ENCODE measurements at places on chromosomes 1 and 21.

DNA sequence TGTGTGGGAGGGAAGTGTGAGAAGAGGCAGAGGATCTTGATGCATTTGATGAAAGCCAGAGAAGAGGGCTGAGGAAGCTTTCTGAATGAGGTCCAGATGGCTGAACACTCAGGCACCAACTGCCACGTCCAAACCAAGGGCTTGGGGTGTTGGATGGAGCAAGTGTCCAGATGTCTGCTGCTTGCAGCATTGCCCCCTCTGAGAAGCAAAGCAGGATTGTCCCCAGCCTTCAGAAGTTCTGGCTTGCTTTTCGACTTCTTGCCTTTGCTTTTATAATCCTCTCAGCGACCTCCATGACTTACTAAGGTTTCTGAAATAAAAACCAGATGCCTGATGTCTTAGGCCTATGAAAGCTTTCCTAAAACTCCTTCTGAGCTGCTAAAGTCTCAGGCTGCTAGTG, 182.5 kb downstream of the HUNK start:
- no peak for DNase-seq

- no peak for DNase-seq
Observed at GRCh38 chr1:214003233-214003632, 15.5 kb downstream of the PROX1 start.

DNA sequence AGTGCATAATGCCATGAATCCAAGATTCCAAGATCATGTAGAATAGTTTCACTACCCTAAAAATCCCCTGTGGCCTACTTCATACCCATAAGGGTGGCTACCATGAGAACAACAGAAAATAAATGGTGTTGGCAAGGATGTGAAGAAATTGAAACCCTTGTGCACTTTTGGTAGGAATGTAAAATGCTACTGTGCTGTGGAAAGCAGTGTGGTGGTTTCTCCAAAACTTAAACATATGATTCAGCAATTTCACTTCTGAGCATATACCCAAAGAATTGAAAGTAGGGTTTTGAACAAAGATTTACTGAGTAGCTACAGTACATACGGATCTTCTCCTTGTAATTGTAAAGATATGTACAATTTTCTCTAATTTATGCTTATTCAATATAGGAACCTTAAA, 16.0 kb downstream of the FNBP1L start:
- no peak for DNase-seq

DNA sequence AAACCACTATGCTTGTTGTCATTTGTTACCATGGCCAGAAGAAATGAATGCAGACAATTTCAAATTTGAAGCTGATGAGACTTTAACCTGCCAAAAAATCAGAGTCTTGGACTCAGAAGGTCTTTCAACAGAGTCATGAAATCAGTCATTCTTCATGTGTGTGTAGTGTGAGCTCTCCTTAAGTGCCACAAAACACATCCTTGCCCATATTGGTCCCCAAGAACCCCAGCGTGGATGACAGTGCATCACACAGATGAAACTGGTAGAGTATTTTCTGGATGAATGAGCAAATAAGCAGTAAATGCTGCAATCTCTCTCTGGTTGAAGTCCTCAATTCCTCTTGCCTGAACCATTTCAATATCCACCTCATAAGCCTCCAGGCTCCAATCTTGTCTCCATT, 28.7 kb upstream of the ETS2 start:
- DNase-seq = no peak

DNA sequence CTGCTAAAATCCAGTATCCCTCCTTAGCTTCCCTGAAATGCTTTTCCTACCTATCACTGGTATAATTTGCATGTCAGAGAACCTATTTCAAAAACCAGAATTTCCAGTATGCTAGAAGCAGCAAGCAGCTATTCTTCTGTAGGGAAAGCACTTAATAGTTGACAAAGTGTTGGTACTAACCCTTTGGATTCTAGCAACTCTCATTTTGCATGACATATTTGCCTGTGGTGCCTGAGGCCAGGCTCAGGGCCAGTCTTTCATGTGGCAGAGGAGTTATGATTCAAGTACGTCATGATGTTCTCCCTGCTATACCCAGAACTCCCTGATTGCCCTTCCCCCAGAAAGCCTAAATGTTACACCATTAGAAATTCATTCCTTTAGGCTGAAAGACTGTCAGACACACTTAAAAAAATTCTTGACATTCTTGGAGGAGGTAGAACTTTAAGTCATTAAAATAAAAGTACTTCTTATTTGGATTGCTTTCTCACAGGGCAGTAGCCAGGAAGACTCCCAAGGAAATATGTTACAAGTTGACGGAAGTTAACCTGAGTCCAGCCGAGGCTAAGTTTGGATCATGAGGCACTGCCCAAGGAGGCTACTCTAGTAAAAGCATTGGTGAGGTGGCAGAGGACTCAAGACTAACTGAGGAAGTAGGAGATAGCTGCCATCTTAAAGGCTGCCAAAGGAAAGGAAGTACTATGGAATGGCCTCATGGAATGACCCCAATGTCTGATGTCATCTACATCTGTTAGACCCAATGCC, 298.4 kb upstream of the SPAG17 start:
- DNase-seq = no peak

DNA sequence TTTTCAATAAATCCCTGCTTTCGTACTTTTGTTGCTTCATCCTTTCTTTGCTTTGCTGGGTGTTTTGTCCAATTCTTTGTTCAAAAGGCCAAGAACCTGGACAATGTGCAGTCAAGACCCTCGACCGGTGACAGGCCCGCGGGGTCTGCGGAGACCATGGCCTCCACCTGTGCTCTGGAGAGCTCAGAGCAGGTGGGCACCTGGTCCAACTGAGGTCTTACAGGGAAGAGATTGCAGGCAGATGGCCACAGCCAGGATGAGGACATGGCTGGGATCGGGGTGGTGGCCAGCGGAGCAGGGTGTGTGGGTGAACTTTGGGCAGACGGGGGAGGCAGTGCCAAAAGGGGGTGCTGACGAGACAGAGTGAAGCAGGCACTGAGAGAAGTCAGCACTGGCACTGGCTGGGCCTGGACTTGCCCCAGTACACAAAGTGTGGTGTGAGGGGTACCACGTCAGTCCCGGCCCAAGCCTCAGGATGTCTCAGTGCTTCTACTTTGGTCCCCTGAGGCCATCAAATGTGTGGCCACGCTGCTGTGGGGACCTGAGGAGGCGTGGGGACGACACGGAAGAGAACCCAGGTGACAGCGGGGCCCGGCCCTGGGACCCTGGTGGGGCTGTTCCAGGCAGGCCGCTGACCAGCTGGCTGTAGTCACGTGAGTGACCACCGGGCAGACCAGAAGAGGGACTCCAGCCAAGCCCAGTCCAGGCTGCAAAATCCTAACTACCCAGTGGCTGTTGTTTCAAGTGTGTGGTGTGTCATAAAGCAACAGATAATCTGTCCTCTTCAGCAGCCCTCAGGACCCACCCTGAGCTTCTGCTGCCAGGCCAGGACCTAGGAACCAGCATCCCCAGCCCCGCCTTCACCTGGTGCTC, 10.4 kb upstream of the CCDC27 start:
- no peak for DNase-seq

- DNase-seq = no peak
Observed at GRCh38 chr1:28127617-28128257, 39.3 kb upstream of the EYA3 start.

GRCh38 chr1:75174031-75174760, 40.0 kb downstream of the LHX8 start:
- no peak for DNase-seq

GRCh38 chr1:16088351-16088911, 15.0 kb upstream of the FAM131C start:
- DNase-seq = no peak

GRCh38 chr1:164456272-164456671, 102.7 kb upstream of the PBX1 start:
- no peak for DNase-seq

DNA sequence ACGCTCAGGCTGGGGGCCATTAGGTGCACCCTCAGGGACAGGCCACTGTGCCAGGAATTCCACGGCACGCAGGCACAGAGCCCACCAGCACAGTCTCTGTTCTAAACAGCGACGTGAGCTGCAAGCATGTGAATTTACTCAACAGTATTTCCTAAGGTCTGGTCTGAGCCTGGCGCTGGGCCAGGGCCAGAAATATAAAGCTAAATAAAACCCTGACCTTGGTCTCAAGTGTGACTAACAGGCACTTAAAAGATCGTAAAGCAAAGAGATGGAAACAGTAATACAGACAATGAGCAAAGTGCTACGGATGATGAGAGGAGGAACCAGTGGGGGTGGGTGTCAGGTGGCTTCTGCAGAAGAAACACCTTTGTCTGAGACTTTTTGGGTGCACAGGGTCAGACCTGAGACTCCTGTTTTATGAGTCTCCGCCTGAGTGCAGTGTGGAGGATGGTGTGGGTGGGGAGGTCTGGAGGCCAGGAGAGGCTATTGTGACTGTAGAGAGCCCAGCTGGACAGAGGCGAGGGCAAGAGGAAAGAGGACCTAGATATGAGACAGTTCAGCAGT, 53.4 kb upstream of the EDN2 start:
- no peak for DNase-seq

- DNase-seq = no peak
Observed at GRCh38 chr1:245988393-245989078, 518.5 kb downstream of the SMYD3 start.

GRCh38 chr1:23217421-23218115, at the start of gene HTR1D:
Gene HTR1D (minus strand): TSS chr1:23217502. CDS start chr1:23194219, 23,283 bp downstream.
- no peak for DNase-seq

- DNase-seq = no peak
Observed at GRCh38 chr1:31072304-31072746, 6.8 kb upstream of the PUM1 start.

- DNase-seq = no peak
Observed at GRCh38 chr21:14382486-14382834, 486 bp downstream of the HSPA13 start.

DNA sequence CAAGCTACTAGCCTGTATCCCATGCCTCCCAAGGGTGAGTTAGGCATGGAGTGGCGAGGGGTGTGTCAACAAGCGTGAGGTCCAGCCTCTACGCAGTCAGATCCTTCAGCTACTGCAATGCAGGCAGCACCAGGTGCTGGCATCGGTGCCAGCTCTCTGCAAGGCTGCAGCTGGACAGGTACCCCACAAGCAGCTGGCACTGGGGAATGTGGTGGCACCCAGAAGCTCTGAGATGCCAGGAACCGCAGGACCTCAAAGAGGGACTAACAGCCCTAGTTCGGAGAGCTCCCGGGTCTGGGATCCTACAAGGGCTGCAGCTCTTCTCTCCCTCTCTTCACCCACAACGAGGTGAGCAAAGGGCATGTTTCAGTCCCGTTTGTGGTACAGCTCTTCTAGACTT, 974.5 kb downstream of the LTN1 start:
- DNase-seq = no peak

GRCh38 chr1:75952016-75952415, 19.8 kb upstream of the ASB17 start:
- no peak for DNase-seq

DNA sequence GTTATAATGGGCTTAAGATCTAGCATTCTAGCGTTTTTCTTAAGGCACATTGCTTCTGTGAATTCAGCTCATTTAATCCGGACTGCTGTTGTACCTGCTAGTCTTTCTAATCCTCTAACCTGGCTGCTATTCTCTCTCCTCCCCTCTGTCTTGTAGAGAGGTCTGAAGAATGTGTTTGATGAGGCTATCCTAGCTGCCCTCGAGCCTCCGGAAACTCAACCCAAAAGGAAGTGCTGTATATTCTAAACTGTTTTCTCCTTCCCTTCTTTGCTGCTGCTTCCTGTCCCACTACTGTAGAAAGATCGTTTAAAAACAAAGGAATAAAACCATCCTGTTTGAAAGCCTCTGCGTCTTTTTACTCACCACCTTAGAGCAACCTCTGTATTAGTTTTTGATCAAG, 37.3 kb downstream of the CDC42 start:
- DNase-seq = no peak

GRCh38 chr1:94084547-94084946, 36.4 kb downstream of the ABCA4 start:
- DNase-seq = no peak

DNA sequence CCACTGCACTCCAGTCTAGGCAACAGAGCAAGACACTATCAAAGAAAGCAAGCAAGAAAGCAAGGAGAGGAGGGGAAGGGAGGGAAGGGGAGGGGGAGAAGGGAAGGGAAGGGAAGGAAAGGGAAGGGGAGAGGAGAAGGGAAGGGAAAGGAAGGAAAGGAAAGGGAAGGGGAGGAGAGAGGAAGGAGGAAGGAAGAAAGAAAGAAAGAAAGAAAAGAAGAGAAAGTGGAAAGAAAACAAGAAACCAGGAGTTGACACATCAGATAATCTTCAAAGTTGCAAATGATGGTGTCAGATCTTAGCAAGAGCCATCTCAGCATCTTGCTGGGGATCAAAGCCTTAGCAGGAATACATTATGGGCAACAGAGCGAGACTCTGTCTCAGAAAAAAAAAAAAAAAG, 14.9 kb upstream of the CDA start:
- DNase-seq = no peak

DNA sequence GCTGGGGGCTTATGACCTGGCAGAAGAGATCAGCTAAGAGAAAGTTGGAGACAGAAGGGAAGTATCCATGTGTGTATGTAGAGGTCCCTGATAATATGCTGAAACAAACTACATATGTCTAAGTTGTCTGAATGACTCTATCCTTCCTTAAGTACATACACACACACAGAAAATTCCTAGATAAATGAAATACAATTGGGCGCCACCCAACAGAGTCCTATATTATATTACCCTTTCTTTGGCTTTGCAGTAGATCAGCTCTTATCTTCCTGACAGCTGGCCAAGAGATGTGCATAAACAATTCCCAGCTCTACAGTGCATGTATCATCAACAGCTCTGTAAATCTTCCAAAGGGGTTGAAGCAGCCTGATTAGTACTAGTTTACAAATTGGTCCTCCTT, 40.1 kb downstream of the SORT1 start:
- DNase-seq = no peak

GRCh38 chr1:189499736-189500135, 977.9 kb downstream of the BRINP3 start:
- DNase-seq = no peak

GRCh38 chr1:226510453-226510852, 38.1 kb upstream of the STUM start:
- no peak for DNase-seq

- no peak for DNase-seq
Observed at GRCh38 chr1:72442262-72442661, 159.9 kb upstream of the NEGR1 start.

- no peak for DNase-seq
Observed at GRCh38 chr1:208879022-208879421, 634.8 kb upstream of the PLXNA2 start.

- DNase-seq = peak; percentile 29
Observed at GRCh38 chr1:42682739-42683531, 717 bp downstream of the YBX1 start.

All from esophagus squamous epithelium (tissue), 5 donors.